ENCODE measurements at places on chromosomes 3 and 15.

DNA sequence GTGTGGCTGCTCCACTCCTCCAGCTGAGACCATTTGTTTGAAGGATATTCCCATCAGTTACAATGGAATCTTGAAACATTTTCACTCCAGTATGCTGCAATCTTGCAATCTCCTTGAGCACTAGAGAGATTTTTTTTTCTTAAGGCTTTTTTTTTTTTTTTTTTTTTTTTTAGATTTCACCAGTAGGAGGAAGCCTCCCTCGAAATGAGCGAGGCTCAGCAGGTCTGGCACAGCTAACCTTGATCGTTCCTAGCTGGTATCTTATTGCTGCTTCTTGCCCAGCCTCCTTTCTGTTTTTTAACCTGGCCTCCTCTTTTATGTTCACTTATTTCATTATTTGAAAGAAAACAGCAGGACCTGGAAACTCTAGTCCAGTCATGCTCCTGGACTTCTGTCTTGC, 48.1 kb downstream of the RAP2B start:
- DNase-seq = no peak

GRCh38 chr3:85594676-85595075, 635.9 kb downstream of the CADM2 start:
- DNase-seq = no peak

DNA sequence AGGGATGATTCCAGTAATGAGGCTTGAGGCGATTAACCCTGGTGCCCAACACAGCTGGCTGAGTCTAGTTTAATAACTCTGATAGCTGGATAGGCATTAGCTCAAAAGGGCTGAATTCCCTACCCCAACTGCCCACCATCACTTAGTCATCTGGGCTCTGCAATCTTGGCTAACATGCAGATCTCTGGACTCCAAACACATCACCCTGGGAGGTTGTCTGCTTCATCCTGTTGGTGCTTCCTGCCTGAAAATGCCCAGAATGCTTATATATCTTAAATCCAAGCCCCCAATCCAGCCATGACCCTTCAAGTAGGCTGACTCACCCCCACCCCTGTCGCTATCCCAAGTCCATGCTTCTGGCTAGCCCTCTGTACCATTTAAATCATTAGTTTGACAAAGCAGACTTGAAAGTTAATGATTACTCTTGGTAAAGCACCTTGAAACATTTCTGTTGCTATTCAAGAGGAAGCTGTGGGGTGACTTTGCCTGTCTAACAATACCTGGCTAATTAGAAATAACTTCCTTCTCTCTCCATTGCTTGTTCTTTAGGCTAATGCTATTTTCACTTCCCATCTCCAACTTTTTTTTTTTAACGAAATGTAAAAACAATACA, 107.0 kb upstream of the RORA start:
- no peak for DNase-seq

GRCh38 chr15:85545752-85546151, 165.3 kb downstream of the AKAP13 start:
- DNase-seq = no peak

GRCh38 chr3:120349855-120350125, 636 bp upstream of the LRRC58 start:
- no peak for DNase-seq

- no peak for DNase-seq
Measured at GRCh38 chr3:50481992-50482391, 21.4 kb downstream of the CACNA2D2 start.

DNA sequence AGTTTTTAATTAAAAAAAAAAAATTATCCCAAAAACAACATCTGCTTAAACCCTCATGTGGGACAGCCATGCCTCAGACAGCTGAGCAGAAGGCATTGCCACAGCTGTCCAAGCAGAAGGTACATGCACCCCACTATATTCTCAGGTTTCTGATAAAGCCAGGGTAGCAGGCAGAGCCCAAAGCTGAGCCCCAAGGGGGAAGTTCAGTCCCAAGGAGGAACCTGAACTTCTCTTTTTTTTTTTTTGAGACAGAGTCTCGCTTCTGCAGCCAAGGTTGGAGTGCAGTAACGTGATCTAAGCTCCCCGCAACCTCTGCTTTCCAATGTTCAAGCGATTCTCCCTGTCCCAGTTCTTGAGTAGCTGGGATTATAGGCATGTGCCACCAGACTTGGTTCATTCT, 33.2 kb downstream of the MKRN2 start:
- DNase-seq = no peak

DNA sequence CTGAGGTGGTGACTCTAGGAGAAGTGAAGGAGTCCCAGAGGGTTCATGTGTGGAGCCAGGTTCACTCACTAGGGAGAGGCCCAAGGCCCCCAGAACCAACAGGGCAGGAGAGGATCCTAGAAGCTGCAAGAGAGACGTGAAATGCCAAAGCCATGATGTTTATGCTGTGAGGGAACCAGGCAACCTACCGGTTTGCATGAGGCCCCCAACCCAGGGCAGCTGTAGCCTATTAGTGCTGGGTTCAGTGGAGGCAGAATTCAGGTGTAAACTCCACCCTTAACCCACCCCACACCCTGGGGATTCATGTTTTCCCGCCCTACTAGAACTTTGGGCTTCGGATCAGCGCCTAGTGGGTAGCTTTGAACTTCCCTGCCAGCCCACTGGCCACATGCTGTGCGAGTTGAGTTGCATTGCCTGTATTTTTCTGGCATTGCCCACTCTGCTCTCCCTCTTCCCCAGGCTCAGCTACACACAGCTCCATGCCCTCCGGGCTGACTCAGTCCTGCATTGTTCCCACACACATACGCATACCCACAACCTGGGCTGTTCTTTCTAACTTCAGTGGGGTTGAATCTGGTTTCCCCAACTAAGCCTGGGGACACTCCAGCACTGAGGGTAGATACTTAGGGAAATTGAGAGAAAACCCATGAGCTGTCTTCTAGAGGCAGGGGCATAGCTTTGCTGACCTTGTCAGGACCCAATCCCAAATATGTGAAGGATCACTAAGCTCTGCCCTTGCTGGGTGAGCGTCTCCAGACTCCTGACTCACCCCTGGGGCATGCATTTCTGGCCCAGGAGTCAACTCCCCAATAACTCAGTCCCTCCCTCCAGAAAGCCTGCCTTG, 2.0 kb upstream of the ZBTB47 start:
- DNase-seq = no peak

- DNase-seq = no peak
Measured at GRCh38 chr3:8336456-8336855, 165.2 kb upstream of the LMCD1 start.

GRCh38 chr15:36959746-36960145, 140.6 kb downstream of the MEIS2 start:
- no peak for DNase-seq

GRCh38 chr3:23202203-23202920, 765 bp upstream of the UBE2E2 start:
- DNase-seq = no peak

GRCh38 chr3:73559749-73560148, 65.0 kb downstream of the PDZRN3 start:
- no peak for DNase-seq

GRCh38 chr3:107806536-107806935, 283.8 kb downstream of the BBX start:
- no peak for DNase-seq

DNA sequence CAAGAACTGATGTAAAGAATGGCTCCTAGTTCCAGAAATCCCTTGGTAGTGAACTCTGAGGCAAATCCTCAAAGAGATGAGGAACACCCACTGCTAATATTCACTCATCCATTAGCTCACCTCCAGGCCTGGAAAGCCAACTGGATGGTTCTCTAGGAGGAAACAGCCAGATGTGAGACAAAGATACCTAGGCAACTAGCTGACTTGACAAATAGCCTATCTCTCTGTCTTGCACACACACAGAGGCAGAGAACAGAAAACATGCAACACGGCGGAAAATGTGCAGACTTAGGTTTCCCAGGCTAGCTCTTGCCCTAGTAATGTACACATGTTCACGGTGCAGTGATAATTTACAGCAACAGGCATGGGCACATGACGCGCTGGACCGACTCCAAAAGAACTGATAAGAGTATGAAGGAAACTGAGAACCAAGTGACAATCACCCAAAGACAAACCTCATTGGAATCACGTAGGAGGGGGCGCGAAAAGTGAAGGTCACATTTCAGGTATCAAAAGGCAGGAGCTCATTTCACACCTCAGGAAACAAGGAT, 318.1 kb downstream of the FOXP1 start:
- DNase-seq = no peak

- DNase-seq = no peak
Measured at GRCh38 chr3:107297597-107297996, 79.6 kb upstream of the CCDC54 start.

- DNase-seq = no peak
Measured at GRCh38 chr3:8519774-8520448, 18.3 kb downstream of the LMCD1 start.

DNA sequence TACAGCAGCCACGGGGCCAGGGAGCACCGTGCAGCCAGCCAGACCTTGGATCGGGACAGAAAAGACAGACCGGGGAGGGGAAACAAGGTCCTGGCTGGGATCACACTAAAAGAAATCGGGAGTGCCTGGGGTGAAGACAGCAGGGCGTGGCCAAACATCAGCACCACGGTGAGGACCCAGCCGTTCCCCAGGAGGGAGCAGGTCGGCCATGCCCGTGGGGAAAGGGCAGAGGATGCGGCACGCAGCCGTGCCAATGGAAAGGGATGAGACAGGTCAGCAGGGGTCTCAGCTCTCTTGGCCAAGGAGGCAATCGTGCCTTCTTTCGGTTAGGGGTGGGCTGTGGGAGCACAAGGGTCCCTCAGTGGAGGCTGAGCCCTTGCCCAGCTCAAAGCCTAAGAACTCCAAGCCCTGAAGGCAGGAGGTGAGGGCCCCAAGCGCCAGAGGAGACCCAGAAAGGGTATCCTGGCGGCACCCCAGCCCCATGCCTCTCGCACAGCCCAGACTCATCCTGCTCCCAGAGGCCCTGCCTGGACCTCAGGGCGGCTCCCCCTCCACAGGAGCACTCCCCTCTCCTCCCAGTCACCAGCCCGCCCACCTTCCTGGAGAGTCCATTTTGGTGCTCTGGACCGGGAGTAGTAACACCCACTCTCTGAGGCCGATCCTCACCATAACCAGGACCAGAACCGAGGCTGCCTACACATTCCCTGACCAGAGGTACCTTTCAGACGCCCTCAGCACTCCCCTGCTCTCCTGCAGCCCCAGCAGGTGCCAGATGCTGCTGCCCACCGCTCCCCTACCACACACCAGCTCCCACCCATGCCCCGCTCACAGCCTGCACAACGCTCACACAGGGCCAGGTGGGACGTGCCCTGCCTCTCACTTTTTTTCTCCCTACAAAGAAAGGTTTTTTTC, 23.2 kb upstream of the OCA2 start:
- DNase-seq = no peak

- no peak for DNase-seq
Measured at GRCh38 chr15:25544076-25544475, 105.3 kb upstream of the UBE3A start.

DNA sequence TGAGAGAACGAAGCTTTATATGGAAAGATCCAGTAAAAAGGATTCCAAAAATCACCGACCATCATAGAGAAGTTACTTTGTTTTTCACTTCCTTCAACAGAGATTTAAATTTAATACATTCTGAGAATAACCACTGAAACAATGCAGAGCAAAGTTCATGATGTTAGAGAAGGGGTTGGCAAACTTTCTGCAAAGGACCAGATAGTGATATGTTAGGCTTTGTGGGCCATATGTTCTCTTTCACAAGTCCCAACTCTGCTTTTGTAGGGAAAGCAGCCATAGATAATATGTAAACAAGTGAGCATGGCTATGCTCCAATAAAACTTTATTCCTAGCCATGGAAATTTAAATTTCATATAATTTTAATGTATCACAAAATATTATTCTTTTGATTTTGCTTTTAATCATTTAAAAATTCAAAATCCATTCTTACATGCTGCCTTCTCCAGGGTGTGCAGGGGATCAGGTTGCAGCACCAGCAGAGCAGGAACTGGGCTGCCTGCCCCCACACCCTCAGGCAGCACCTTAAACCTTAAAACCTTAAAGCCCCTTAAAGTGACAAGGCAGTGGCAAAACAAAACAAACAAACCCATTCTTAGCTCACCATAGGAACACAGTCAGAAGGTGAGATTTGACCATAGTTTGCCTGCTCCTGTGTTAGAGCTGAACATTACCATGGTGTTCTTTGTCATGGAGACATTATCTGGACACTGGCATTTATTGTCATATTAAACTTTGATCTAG, 16.9 kb upstream of the IGSF10 start:
- DNase-seq = no peak

DNA sequence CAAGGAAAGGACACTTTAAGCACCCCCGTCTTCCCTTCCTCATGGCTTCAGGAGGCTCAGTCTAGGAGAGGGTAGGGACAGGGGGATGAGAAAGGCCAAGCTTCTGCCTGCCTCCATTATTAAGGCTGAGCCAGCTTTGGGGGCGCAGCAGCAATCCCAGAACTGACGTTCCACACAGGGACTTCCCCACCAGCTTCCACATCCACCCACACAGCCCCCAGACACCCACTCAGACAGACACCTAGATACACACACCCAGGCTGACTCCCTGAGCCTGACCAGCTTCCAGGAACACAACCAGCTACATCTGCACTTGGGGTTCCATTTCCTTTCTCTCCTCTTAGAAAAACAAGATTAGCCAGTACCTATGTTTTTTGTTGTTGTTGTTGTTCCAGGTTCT, 4.7 kb downstream of the HCN4 start:
- no peak for DNase-seq

DNA sequence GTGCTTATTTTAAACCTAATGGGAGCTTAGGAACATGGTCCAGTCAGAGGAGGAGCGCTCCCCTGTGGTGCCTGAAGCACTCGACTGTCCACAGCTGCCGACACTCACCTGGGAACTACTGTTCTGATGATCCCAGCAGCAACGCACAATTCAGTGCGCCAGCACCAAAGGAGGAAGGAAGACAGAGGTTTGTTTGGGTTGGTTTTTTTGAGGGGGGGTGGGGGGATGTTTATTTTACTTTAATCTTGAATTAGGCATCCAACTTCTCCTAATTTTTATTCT, 48.8 kb upstream of the VGLL4 start:
- no peak for DNase-seq

- no peak for DNase-seq
Measured at GRCh38 chr3:137409584-137409983, 354.5 kb upstream of the SOX14 start.

- DNase-seq = no peak
Measured at GRCh38 chr3:31462050-31462569, 70.6 kb upstream of the STT3B start.

DNA sequence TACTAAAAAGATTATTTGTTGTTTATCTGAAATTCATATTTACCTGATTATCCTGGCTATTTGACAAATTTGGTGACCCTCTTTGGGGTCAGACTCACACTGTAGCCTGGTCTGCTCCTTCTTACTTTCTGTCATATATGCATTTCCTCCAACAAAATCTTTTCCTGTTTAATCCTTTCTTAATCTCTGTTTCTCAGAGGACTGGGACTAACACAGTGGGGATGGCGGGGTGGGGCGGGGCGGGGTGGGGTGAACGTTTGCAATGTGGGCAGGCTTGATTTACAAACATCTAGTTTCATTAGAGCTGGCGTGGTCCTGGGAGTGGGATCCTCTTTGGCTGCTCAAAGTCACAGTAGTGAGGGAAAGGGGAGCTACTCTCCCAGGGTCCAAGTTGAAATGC, 35.3 kb upstream of the CDCP1 start:
- no peak for DNase-seq

Measured in AG09309 (cell line).